ENCODE measurements at places on chromosomes 6 and 20.
A peak's percentile ranks its signal among the peaks of the same experiment; 100 is the strongest.

GRCh38 chr6:110950440-110950839 lies 8.1 kb upstream of the GTF3C6 start:
- peaks cover 6% of the 10 kb centered on the region for H3K4me1 ChIP-seq
- no peaks in the 10 kb centered on the region for H3K36me3 ChIP-seq
- H3K27ac ChIP-seq: no peak overlapping the region
- DNase-seq: no peak
- no peaks in the 10 kb centered on the region for H3K27me3 ChIP-seq

DNA sequence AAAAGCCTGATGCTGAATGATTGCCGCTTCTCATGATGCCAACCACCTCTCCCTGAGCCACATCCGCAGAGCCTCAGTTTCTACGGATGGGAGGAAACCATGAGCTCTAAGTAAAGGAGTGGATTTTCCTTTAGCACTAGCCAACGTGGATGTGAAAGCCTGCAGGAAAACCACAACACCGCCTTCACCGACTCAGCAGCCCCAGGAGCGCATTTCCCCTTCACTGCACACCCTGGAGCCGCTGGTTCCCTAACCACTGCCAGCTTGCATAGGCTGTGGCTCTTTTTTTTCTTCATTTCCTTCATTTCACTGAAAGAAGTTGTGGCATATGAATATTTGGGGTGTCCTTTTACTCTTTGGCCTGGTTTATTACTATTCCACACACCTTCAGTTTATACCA lies 50.5 kb upstream of the SSTR4 start:
- H3K27me3 ChIP-seq: no peaks in the 10 kb centered on the region
- H3K4me1 ChIP-seq: no peaks in the 10 kb centered on the region
- H3K4me3 ChIP-seq: no peak overlapping the region
- DNase-seq: no peak

- peaks cover 9% of the 10 kb centered on the region for H3K4me1 ChIP-seq
- DNase-seq: no peak
- H3K27me3 ChIP-seq: no peaks in the 10 kb centered on the region
- no peak overlapping the region for H3K4me3 ChIP-seq
- H3K36me3 ChIP-seq: no peaks in the 10 kb centered on the region
Observed at GRCh38 chr6:82882363-82883023, 183.1 kb downstream of the UBE3D start.

GRCh38 chr6:141539617-141540016 lies 593.1 kb upstream of the GJE1 start:
- H3K27ac ChIP-seq: no peak overlapping the region
- no peaks in the 10 kb centered on the region for H3K36me3 ChIP-seq
- no peak for DNase-seq

- H3K36me3 ChIP-seq: no peaks in the 10 kb centered on the region
- no peak for DNase-seq
Observed at GRCh38 chr20:2865630-2866029, 7.7 kb upstream of the PTPRA start.

DNA sequence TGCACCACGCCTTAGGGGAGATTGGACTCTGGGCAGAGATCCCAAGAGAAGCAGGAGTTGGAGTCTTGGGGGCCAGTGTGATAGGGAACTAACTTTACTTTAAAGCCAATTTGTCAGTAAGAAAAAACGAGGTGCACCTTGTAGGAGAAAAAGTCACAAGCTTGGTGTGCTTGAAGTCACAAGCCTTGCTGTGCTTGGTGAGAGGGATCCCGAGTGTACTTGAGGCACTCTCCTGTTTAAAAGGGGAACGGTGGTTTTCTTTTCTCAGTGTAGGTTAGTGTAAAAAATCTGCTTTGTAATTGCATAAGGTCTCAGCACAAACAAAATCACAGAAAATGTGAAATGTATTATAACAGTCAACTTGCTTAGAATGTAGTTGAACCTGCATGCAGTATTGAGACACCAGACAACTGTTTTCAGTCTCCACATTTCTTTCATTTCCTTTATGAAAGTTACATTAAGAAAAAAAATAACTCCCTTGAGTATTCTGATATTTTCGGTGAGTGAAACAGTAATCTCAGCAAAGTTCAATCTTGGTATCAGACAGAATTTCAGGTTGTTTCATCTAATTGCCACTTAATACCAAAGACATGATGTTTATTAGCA lies 111.1 kb upstream of the DUSP22 start:
- no peaks in the 10 kb centered on the region for H3K4me1 ChIP-seq
- H3K36me3 ChIP-seq: no peaks in the 10 kb centered on the region
- H3K4me3 ChIP-seq: no peak overlapping the region
- H3K27ac ChIP-seq: no peak overlapping the region
- no peak for DNase-seq

- no peaks in the 10 kb centered on the region for H3K36me3 ChIP-seq
- no peaks in the 10 kb centered on the region for H3K4me1 ChIP-seq
- peaks cover 72% of the 10 kb centered on the region for H3K27me3 ChIP-seq
Observed at GRCh38 chr20:57265336-57265996, 975 bp downstream of the BMP7 start.

GRCh38 chr6:170163405-170164170 lies 127.3 kb downstream of the DLL1 start:
- DNase-seq: no peak
- no peak overlapping the region for H3K27ac ChIP-seq
- H3K4me1 ChIP-seq: no peaks in the 10 kb centered on the region
- H3K4me3 ChIP-seq: no peak overlapping the region
- H3K27me3 ChIP-seq: no peaks in the 10 kb centered on the region

GRCh38 chr6:73688351-73688750 lies 7.7 kb upstream of the CD109 start:
- DNase-seq: no peak
- H3K27ac ChIP-seq: no peak overlapping the region
- no peak overlapping the region for H3K4me3 ChIP-seq
- peaks cover 6% of the 10 kb centered on the region for H3K4me1 ChIP-seq
- no peaks in the 10 kb centered on the region for H3K27me3 ChIP-seq

DNA sequence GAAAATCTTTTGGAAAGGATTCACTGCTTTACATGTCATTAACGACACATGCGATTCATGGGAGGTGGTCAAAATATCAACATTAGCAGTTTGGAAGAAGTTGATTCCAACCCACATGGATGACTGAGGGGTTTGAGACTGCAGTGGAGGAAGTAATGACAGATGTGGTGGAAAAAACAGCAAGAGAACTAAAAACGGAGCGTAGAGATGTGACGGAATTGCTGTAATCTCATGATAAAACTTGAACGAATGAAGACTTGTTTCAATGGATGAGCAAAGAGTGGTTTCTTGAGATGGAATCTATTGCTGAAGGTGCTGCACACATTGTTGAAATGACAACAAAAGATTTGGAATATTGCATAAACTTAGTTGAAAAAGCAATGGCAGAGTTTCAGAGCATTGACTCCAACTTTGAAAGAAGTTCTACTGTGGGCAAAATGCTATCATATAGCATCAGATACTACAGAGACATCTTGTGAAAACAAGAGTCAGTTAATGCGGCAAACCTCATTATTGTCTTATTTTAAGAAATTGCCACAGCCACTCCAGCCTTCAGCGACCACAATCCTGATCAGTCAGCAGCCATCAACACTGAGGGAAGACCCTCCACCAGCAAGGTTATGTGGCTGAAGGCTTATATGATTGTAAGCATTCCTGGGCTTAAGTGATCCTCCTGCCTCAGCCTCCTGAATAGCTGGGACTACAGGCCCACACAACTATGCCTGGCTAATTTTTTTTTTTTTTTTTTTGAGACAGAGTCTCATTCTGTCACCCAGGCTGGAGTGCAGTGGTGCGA lies 19.2 kb downstream of the SRSF3 start:
- H3K4me1 ChIP-seq: peaks cover 3% of the 10 kb centered on the region
- no peak for DNase-seq
- H3K36me3 ChIP-seq: peaks cover 26% of the 10 kb centered on the region
- H3K4me3 ChIP-seq: no peak overlapping the region
- H3K27me3 ChIP-seq: no peaks in the 10 kb centered on the region

DNA sequence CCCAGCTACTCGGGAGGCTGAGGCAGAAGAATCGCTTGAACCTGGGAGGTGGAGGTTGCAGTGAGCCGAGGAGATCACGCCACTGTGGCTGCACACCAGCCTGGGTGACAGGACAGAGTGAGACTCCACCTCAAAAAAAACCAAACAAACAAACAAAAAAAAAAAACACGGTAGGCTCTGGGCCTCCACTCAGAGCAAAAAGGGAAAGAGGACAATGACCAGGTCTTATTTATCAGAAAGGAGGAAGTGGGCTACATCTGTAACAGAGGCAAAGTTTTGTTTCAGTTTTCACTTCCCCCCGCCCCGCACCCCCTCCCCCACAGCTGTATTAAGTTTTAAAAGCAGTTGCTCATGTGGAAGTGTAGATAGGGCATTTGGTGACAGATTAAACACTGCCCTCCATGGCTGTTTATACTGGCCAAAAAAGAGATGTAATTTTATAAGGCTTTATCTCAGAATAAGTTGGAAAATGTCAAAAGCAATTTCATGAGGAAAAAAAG lies 114.6 kb downstream of the RCAN2 start:
- H3K4me1 ChIP-seq: no peaks in the 10 kb centered on the region
- no peak overlapping the region for H3K27ac ChIP-seq
- no peak for DNase-seq
- H3K4me3 ChIP-seq: no peak overlapping the region
- H3K27me3 ChIP-seq: no peaks in the 10 kb centered on the region

- no peaks in the 10 kb centered on the region for H3K4me1 ChIP-seq
- H3K27ac ChIP-seq: no peak overlapping the region
- no peaks in the 10 kb centered on the region for H3K27me3 ChIP-seq
- H3K36me3 ChIP-seq: no peaks in the 10 kb centered on the region
- H3K4me3 ChIP-seq: no peak overlapping the region
- DNase-seq: no peak
Observed at GRCh38 chr6:72040111-72040510, 153.8 kb downstream of the RIMS1 start.

GRCh38 chr6:147906361-147906760 lies 397.9 kb downstream of the SAMD5 start:
- peak; percentile 42 for DNase-seq
- H3K27ac ChIP-seq: no peak overlapping the region
- no peaks in the 10 kb centered on the region for H3K4me1 ChIP-seq
- H3K36me3 ChIP-seq: no peaks in the 10 kb centered on the region
- no peaks in the 10 kb centered on the region for H3K27me3 ChIP-seq
- H3K4me3 ChIP-seq: no peak overlapping the region

DNA sequence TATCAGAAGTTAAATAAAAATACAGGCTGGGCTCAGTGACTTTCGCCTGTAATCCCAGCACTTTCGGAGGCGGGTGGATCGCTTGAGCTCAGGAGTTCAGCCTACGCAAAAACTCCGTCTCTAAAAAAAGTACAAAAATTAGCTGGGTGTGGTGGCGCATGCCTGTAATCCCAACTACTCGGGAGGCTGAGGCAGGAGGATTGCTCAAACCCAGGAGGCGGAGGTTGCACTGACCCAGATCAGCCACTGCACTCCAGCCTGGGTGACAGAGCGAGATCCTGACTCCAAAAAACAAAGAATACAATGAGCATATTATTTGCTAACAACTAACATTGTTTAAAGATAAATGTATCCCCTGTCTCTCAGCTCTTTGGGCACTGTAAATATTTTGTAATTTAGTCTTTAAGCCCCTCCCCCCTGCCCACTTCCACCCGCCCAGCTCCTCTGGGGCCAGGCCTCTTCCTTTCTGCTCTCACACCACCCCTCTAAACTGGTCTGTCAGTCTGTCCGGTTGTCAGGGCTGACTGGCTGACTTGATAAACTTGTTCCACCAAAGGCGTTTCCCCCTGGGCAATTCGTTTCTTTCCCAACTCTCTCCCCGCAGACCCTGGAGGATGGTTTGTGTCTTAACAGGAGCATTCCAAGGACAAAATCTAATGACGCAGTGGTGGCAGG lies 62.4 kb upstream of the QKI start:
- no peak overlapping the region for H3K27ac ChIP-seq
- H3K36me3 ChIP-seq: no peaks in the 10 kb centered on the region
- no peaks in the 10 kb centered on the region for H3K27me3 ChIP-seq
- H3K4me1 ChIP-seq: peaks cover 25% of the 10 kb centered on the region
- no peak for DNase-seq
- no peak overlapping the region for H3K4me3 ChIP-seq

All from astrocyte (in vitro differentiated cells and primary cell).